ENCODE measurements at places on chromosomes 6 and 20. TPM values are rescaled to one million over a fixed set of nuclear protein-coding genes. Genes with fewer than 3 reads are reported as not detected.

GRCh38 chr20:44074252-44075151, 112.5 kb downstream of the JPH2 start:
- no peak for DNase-seq

The PAK1IP1 gene
- total RNA-seq: 14.6 TPM

The MARCKS gene
- 442 TPM for total RNA-seq

- peak; percentile 40 for DNase-seq
Observed at GRCh38 chr20:36574366-36575135, 1.2 kb downstream of the TGIF2 start.

All from glutamatergic neuron (in vitro differentiated cells).